ENCODE measurements at places on chromosomes 16 and 17.

DNA sequence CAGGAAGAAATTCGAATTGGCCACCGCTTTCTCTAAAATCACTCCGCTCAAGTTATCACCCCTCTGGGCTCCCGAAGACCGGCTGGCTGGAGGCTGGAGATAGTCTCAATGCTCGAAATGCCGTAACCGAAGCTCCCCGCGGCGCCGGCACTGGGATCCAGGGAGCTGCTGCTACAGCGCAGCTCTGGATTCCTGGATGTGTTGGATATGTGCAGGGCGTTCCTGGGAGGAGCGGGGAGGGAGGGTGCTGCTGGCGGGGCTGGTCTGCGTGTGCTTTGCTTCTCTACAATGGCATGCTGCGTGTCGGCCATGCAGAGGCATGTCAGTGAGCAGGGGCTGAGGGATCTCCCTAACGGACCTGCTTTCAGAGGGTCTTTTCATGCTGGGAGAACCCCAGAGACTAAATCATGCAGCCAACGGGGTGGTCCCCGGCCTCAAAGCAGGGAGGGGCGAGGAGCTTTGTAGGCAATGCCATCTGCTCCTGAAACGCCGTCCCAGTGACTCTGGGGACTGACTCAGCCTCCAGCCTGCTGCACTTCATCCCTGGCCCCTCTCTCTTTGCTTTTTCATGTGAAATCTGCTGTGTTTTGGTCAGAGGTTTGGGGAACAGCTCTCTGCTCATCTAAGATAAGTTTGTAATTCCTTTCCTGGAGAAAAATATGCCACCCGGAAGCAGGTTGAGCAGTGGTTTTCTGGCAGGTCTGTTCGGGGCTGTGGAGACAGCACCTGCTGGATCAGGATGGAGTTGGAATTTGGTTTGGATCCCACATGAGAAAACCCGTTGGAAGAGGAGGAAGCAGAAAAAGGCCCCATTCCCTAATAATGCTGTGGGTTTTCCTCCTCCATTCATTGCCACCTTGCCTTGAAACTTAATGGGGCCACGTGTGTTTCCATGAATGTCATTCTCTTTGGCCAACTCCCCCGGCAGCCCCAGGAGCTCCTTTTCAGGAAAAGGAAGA is 311.4 kb downstream of the SEC14L1 start:
- H3K4me3 ChIP-seq = peak overlapping the region; percentile 94
- H3K36me3 ChIP-seq = peaks cover 93% of the 10 kb centered on the region
- H3K27ac ChIP-seq = peak overlapping the region; percentile 96
- no peaks in the 10 kb centered on the region for H3K27me3 ChIP-seq
- H3K4me1 ChIP-seq = peaks cover 17% of the 10 kb centered on the region

DNA sequence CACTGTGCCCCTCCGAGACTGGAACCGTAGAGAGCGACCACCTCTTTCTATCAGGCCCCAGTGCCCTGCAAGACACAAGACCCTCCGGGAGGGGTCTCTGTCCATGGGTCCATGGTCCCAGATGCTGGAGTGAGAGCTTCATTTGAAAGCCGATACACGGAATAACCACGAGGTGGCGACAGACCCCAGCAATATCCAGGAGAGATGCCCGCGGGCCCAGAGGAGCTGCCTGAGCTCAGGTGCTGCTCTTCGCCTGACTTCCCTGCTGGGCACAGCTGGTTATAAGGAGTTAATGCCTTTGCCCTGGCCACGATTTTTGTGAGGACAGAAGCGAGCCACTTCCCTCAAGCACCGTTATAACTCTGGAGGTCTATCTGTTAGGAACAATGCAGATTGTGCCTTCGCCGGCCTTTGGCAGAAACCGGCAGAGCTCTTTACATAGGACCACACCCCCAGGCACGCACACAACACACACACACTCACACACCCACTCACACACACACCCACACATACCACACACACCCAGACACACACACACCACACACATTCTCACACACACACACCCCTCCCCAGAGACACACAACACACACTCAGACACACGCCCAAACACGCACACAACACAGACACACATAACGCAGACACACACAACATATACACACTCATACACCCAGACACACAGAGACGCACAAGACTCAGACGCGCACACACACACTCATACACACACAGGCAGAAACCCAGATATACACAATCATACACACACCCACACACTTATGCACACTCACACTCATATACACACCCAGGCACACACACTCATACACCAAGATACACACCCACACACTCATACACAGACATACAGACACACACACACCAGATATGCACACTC is 436.4 kb downstream of the SOX9 start:
- H3K27me3 ChIP-seq = no peaks in the 10 kb centered on the region
- ATAC-seq = peak; percentile 70
- H3K27ac ChIP-seq = no peak overlapping the region

- H3K27me3 ChIP-seq = no peaks in the 10 kb centered on the region
- peak overlapping the region; percentile 1 for H3K27ac ChIP-seq
- H3K4me3 ChIP-seq = peak overlapping the region; percentile 61
- H3K4me1 ChIP-seq = peaks cover 15% of the 10 kb centered on the region
- peaks cover 15% of the 10 kb centered on the region for H3K36me3 ChIP-seq
Measured at GRCh38 chr17:27455236-27455913, 873 bp upstream of the KSR1 start.

DNA sequence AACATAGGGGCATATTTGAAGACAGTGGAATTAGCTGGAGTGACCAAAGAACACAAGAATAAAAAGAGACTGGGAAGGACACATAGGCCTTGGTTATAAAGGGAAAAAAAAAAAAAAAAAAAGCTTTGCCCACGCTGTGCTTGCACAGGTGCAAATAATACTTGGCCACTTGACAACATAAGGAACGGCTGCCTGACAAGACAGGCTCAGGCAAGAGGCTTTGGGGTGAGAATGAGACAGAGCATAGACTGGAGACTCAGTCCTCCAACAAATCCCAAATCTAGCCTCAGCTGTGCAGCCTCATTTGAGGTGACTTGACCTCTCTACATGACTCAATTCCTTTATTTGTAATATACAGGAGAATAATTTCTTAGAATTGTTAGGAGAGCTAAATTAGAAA is 332.8 kb upstream of the DYNLRB2 start:
- no peaks in the 10 kb centered on the region for H3K36me3 ChIP-seq
- no peak overlapping the region for H3K4me3 ChIP-seq
- no peak for ATAC-seq
- H3K27me3 ChIP-seq = peaks cover 28% of the 10 kb centered on the region
- no peak overlapping the region for H3K27ac ChIP-seq

GRCh38 chr16:58582971-58583765 is 46.5 kb downstream of the CNOT1 start:
- H3K27ac ChIP-seq = no peak overlapping the region
- ATAC-seq = no peak
- H3K27me3 ChIP-seq = no peaks in the 10 kb centered on the region
- H3K4me1 ChIP-seq = no peaks in the 10 kb centered on the region
- H3K4me3 ChIP-seq = no peak overlapping the region
- peaks cover 98% of the 10 kb centered on the region for H3K36me3 ChIP-seq

GRCh38 chr17:80899402-80900268 is 92.0 kb upstream of the CHMP6 start:
- H3K27me3 ChIP-seq = no peaks in the 10 kb centered on the region
- peak; percentile 57 for ATAC-seq
- H3K4me1 ChIP-seq = peaks cover 43% of the 10 kb centered on the region
- H3K36me3 ChIP-seq = peaks cover 100% of the 10 kb centered on the region

- ATAC-seq = no peak
- H3K4me1 ChIP-seq = no peaks in the 10 kb centered on the region
- H3K4me3 ChIP-seq = no peak overlapping the region
Measured at GRCh38 chr16:24357511-24357910, 101.4 kb downstream of the CACNG3 start.

Data from activated T-helper 17 cell treated with anti-CD3 and anti-CD28 coated beads, Interleukin-2, amount 50 U/mL, for 72 hours (primary cell).